ENCODE measurements at places on chromosomes 16 and 17.

- no peak for DNase-seq
Observed at GRCh38 chr16:30533748-30534367, 800 bp downstream of the ZNF747 start.

DNA sequence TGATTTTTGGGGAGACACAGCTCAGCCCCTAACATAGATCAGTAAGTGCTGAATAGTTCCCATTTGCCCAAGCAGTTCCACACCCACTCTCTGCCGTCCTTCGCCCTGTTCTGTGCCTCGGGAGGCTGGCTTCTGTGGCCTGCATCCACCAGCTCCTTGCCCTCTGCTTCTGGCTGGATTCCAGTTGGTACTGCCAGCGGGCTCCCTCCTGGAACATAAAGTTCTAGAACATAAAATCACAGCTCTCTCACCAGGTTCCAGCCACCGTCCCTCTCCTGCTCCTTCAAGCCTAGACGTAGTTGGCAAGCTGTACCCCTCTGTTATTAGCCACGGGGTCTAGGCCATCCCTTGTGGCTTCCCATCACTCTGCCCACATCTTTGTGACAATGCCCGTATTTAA lies 3.9 kb upstream of the MRPS23 start:
- no peak for DNase-seq

- DNase-seq: no peak
Observed at GRCh38 chr16:86942151-86943051, 364.1 kb downstream of the FOXL1 start.

DNA sequence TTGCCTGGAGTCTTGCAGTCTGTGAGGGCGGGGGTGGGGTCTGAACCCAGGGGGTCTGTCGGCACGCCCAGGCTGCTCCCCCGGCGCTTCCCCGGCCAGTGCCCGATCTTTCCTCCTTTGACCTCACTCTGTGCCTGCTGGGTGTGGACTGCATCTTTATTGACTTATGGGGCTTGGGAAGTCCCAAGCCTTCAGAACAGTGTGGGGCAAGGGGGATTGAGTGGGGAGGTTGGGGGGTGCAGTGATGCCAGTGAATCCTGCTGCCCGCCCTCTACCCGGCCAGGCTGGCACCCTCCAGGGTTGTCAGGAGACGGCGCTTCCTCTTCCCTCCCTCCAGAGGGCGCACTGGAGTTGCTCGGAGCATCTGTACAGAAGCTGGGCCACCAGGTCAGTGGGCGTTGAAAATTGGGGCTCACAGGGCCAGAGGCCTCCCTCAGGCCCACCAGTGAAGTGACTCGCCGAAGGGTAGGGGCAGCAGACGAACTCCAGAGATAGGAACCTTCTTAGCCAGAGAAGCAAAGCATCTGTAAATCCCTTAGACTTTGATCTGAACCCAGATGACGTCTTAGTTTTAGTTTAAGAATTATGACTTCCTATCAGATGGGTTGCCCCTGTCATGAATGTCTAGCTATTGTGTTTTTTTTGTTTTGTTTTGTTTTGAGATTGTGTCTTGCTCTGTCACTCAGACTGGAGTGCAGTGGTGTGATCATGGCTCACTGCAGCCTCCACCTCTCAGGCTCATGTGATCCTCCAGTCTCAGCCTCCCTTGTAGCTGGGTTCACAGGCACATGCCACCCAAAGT lies 184.8 kb upstream of the CIBAR2 start:
- no peak for DNase-seq

DNA sequence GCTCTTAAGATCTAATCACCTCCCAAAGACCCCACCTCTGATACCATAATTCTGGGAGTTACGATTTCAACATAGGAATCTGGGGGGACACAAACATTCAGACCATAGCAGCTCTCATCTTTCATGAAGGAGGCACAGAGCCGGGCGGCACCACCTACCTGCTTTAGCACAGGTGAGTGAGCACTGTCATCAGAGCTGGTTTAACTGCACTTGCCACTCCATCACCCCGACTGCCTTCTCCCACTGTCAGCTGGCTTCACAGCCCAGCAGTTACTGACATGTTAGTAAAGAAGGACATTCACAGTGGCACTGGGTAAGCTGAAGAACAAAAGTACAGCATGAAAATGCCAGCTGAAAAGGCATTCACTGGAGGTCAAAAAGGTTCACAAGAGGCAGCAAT lies 22.5 kb downstream of the GABARAPL2 start:
- DNase-seq: no peak

- no peak for DNase-seq
Observed at GRCh38 chr17:64393000-64393402, 2.3 kb upstream of the PECAM1 start.

DNA sequence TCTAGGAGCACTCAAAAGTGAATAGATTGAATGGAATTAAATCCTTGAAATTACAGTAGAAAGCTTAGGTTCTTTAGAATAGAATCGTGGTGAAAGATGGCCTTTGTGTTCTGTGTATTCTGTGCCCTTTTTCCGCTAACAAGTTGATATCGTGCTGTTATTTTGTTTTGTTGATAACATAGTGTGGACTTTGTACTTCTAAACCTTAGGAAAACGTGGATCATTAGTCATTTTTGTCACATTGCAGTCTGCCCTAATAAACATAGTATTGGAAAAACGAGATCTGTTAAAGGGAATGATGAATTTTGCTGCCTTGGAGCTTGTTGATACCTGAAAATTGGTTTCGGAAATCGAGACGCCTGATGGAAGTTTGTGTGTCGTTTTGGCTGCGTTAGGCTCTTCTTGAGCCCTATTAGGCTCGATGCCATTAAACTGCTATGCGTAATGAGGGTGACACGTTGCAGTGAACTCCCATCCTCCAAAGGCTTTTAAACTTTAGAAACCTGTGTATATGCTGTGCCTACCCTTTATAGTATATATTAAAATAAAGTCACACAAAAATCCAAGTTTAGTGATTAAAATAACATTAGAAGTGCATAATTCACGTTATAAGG lies 145.7 kb downstream of the PRKCA start:
- no peak for DNase-seq

GRCh38 chr17:6377906-6378305 lies 57.0 kb downstream of the AIPL1 start:
- DNase-seq: no peak

GRCh38 chr16:11229906-11230305 lies 26.1 kb downstream of the SOCS1 start:
- DNase-seq: no peak
